ENCODE measurements at places on chromosomes 1 and 21.

- DNase-seq: no peak
Measured at GRCh38 chr1:240174734-240175133, 83.1 kb downstream of the FMN2 start.

DNA sequence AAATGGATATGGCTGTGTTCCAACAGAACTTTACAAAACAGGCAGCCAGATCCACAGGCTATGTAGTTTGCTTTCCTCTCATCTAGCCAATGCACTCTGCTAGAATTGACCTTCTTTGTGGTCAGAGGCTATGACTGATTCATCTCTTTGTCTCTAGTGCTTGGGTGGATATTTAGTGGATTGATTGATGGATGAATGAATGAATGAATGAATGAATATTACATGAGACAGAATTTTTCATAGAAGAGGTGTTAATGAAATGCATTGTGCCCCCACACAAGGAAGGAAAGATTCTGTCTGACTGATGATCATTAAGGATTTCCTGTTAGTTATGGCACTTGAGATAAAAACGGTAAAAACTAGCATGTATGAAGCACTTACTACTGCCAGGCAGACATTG is 50.5 kb upstream of the ZYG11A start:
- DNase-seq: no peak

- no peak for DNase-seq
Measured at GRCh38 chr21:35189077-35189863, 140.2 kb upstream of the RUNX1 start.

GRCh38 chr21:32592929-32593502 is 7.7 kb upstream of the TCP10L start:
- no peak for DNase-seq

GRCh38 chr21:32993894-32994293 is 31.8 kb upstream of the OLIG2 start:
- DNase-seq: no peak

GRCh38 chr1:104726917-104727316 is 977.2 kb downstream of the AMY1C start:
- no peak for DNase-seq

DNA sequence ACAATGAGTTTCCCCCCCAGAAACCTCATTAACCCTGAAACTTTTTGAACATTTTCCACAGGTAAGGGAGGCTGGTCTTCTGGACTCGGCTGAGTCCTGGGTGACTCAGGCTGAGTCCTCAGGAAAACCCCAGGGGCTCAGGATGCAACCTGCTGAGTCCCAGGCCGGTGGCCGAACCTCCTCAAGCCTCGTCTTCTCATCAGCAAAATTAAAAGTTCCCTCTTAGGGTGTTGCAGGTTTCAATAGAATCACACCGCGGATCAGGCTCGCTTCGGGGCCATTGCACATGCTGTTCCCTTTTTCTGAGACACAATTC is 35.0 kb upstream of the GRHL3 start:
- DNase-seq: no peak

DNA sequence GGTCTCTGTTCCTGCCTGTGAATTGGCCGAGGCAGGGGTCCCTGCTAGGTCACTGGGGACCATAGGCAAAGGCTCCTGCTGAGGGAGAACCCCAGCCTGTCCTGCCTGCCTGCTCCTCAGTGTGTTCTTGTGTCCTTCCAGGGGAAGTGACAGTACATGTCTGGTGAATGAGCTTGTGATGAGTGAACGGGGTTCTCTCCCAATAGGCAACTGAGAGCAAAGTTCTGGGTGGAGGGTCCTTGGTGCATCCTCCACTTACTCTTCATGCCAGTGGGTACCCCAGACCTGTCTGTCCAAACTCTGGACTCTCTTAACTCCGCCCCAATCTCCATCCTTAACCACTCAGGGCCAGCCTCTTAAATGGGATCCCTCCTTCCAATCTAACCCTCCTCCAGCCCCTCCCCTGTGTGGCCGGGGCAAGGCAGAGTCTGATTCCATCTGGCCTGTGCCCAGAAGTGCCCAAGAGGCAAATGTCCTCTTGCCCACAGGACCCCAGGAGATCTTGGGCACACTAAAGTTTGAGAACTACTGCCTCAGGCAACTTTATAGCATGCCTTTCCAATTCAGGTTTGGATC is 2.0 kb downstream of the XKR8 start:
- no peak for DNase-seq
